ENCODE measurements at places on chromosomes 2 and 18.

DNA sequence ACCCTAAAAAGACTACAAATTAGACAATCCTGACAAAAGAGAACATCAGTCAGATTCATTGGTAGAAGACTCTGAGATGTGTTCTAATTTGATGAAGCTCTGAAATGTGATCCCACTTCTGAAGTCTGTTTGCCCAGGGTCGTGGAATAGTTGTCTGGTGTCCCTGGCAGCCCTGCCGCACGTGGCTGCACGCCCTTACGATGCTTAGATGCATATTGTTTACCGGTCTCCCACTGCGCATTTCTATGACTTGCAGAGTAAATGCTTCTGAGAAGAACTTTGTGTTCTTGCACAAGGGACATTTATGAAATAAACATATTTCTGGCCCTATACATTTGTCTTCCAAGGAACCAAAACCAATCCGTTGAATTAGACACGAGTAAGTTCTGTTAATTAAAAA is 243.2 kb downstream of the BABAM2 start:
- DNase-seq: no peak

DNA sequence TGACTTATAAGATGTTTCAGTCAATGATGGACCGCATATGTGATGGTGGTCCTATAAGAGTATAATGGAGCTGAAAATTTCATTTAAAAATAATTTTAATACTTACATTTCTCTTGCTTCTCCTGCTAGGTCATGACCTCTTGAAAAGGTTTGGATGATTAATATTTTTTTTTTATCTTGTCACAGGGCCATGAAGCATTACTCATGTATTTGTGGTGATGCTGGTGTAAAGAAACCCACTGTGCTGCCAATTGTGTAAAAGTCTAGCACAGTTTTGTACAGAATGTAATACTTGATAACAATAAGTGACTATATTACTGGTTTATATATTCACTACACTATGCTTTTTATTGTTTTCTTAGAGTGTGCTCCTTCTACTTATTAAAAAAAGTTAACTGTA is 124.2 kb upstream of the CELF4 start:
- no peak for DNase-seq

GRCh38 chr2:220701115-220701514 is 871.0 kb downstream of the EPHA4 start:
- DNase-seq: no peak

DNA sequence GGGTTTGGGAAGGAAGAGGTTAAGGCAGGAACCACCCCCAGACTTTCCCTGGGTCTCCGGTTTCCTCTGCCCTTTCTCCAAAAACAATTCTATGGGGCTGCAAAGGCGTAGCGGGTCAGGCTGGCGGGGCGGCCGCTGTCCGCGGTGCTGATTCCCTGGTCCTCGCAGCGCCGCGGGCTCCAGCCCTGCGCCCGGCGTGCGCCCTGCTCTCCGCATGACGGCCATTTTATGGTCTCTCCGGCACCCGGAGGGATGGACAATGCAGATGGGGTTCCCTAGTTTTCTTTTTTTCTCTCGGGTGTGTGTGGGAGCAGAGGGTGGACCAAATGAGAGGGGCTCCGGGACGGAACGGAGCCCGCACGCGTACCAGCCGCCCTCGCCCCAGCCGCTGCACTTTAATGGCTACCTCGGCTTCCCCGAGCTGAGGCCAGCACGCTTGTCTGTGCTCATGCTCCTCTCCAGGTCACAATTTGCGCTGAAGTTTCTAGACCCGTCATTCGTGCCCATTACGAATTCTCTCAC is 1.6 kb downstream of the ST8SIA3 start:
- no peak for DNase-seq

- no peak for DNase-seq
Observed at GRCh38 chr18:23504720-23505119, 1.4 kb downstream of the RMC1 start.

DNA sequence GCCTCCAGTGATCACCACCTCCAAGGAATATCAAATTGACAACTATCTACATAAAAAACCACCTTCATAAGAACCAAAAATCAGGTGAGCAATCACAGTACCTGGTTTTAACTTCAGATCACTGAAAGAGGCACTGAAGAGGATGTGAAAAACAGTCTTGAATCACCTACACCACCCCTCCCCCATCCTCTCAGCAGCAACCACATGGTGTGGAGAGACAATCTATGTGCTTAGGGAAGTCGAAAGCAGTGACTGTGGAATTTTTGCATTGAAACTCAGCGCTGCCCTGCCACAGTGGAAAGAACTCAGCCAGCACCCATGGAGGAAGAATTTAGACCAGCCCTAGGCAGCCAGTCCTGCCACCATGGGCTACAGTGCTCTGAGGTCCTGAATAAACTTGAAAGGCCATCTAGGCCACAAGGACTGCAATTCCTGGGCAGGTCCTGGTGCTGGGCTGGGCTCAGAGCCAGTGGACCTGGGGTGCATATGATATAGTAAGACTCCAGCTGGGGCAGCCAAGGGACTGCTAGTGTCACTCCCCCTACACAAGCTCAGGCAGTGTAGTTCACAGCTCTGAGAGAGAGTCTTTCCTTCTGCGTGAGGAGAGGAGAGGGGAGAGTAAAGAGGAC is 75.6 kb downstream of the ATL2 start:
- no peak for DNase-seq

DNA sequence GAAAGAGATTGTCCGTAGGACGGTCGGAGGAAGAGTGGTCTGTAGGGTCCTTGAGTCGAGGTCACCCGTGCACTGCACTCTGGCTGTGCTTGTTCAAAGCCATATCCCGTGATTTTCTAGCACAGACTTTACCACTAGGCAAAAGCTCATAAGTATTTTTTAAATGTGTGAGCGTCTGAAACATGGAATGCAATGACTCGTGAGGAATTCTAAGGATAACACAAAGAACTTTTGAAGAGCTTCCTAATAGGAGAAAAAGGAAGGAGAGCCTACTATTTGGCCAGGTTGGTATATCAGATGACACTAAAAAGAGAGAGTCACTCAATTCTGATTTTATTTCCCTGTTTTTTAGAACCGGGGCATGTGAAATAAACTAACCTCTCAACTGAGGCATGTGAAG is 68.3 kb downstream of the CD28 start:
- DNase-seq: no peak

GRCh38 chr2:163341426-163341825 is 394.4 kb downstream of the FIGN start:
- no peak for DNase-seq

- DNase-seq: no peak
Observed at GRCh38 chr18:24763765-24764513, 303.5 kb downstream of the HRH4 start.

DNA sequence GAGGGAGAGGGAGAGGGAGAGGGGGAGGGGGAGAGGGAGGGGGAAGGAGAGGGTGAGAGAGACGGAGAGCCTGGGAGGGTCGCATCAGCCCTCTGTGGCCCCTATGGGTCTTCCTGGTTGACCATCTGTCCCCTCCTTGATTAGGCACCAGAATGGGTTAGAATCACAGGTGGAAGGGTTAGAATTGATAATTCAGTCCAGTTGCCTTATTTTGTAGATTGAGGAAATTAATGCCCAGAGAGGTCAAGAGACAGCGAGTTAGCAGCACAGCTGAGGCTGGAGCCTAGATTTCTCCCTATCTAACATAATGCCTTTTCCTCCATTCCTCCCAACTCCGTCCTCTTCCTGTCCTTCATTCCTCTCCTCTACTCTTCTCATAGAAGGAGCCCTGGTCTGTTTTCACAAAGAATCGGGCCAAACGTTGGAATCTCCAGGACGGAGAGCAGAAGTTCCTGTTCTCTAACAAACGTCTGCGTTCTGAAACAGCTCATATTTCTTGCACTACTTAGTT is 338 bp upstream of the THUMPD2 start:
- DNase-seq: no peak

DNA sequence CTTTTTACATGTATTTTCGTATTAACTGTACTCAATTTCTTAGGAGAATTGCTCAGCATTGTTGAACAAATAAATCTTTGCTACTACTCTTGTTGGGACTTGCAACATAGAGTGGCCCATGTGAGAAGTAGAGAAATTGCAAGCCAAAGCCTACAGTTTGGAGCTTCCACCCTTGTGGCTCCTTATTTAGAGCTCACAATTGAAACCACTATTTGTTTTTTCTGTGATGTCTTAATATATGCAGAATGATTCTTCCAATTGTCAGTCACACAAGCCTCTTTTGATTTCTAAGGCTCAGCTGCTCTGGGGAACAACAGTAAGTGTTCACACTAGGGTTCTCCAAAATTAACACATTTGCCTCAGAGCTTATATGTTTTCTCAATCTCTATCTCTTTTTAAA is 60.2 kb upstream of the GALNT13 start:
- DNase-seq: no peak

- DNase-seq: no peak
Observed at GRCh38 chr2:170140561-170140960, 37.4 kb upstream of the MYO3B start.

- DNase-seq: no peak
Observed at GRCh38 chr18:53380063-53380639, 844.3 kb downstream of the MBD2 start.

DNA sequence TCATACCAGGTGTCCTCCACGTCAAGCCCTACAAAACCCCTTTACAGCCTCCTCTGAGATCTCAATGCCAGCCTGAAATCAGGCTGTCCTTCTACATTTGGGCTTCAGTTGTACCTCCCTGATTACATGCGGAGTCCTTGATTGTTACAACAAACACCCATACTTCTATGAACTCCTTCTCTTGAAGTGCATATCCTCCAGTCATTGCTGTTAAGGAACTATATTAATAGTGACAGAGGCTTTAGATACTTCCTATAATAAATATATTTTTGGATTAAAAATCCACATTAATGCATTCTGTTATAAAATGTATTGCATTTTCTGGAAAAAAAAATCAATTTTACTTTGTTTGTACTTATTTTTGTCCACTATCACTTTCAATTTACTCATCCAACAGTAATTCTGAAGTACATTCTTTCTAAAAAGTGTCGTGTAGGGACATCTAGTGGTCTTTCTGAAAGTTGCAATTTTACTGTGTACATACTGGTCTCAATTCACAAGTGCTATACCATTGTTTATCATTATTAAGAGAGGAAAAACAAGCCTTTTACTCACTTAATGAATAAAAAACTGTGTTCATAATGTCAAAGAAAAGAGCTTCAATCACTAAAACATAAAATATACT is 316.4 kb downstream of the DSEL start:
- no peak for DNase-seq

DNA sequence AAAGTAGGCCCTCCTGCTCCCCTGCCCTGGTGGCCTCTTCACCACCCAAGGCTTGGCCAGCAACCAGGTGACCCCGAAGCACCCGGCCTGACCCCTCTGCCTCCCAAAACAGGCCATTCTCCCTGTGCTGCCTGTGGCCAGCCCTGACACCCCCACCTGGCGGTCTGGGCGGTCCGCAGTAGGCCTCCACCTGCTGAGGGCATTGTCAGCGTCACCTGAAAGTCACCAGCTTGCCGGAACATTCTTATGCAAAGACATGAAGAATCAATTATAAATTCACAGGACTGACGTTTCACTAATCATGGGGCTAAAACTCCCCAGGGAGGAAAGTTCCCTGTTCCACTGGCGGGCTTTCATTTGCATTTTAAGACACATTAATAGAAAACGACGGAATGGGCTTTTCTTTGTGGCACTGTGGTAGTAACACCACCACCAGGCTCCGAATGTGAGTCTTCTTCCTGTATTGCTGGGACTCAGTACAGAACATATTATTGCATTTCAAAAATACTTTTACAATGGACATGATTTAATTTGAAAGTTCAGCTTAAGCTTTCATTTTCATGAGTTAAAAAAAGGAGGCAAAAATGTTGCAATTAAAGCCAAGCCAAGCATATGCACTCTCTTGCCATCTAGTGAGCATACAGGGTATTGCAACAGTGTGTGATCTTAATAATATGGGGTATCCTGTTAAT is 57.4 kb downstream of the ADI1 start:
- DNase-seq: no peak

GRCh38 chr2:226660526-226660925 is 139.1 kb downstream of the IRS1 start:
- DNase-seq: no peak

GRCh38 chr18:48342581-48342980 is 66.6 kb downstream of the ZBTB7C start:
- no peak for DNase-seq

- DNase-seq: no peak
Observed at GRCh38 chr18:32763293-32763692, 9.5 kb downstream of the KLHL14 start.

GRCh38 chr18:21599585-21600525 is 649 bp downstream of the ESCO1 start:
- DNase-seq: peak; percentile 25

GRCh38 chr2:233503947-233504637 is 62.5 kb downstream of the USP40 start:
- no peak for DNase-seq

- no peak for DNase-seq
Observed at GRCh38 chr18:25516747-25517498, 165.0 kb upstream of the ZNF521 start.

- no peak for DNase-seq
Observed at GRCh38 chr2:23522726-23523372, 137.9 kb downstream of the KLHL29 start.

- no peak for DNase-seq
Observed at GRCh38 chr2:54601339-54601738, 122.1 kb upstream of the EML6 start.

- no peak for DNase-seq
Observed at GRCh38 chr2:6933911-6934310, 16.7 kb downstream of the RNF144A start.

DNA sequence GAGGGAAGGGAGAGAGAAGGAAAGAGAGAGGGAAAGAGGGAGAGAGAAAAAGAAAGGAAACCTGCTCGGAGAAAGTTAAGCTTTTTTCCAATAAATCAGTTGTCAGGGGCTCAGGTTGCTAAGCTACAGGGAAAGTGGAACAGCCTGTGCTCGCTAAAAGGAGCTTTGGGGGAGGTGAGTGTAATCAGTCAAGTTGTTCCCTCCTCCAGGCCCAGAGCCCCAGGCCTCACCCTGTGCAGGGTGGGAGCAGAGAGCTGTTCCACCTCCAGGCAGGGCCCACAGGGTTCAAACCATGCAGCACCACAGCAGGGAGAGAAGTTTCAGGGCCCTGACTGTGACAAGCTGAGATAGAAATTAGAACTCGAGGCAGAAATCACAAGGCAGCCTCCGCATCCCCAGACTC is 56.4 kb upstream of the PPP1CB start:
- DNase-seq: no peak

GRCh38 chr2:126855606-126856005 is 43.1 kb upstream of the TEX51 start:
- DNase-seq: no peak

DNA sequence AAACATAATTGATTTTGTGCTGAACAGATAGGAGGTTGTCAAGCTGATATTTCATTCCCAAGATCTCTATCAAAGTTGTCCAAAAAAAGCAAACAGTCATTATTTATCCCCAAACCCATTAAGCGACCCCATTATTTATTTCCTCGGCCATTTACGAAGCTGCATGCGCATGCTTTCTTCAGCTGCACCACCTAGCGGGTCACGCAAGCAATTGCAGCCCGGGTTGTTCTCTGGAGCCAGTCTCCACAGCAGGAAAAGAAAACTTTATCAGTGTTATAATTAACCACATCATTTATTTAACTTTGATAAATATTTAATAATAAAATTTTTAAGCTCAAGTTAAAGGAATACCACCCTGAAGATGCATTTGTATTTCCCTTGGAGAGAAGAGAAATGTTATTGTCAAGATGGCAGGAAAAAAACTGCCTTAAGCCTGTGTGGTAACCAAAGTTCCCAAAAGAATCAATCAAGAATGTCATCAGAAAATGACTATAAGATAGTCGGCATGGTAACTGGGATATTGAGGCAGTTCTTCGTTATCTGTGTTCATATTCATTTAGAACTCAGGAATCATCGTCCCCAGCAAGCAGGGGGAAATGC is 304.7 kb downstream of the FBXO15 start:
- DNase-seq: peak; percentile 2

GRCh38 chr2:54834721-54835120 is 111.3 kb downstream of the EML6 start:
- DNase-seq: no peak

Data from stimulated activated CD8-positive, alpha-beta memory T cell treated with anti-CD3 and anti-CD28 coated beads, Interleukin-4, amount 100 ng/mL, for 1 hour (primary cell).